ENCODE measurements at places on chromosomes 11 and 22.

GRCh38 chr11:520428-521176, 13.6 kb upstream of the RNH1 start:
- no peak for DNase-seq

GRCh38 chr11:125846188-125846587, 13.1 kb downstream of the PATE4 start:
- no peak for DNase-seq

GRCh38 chr11:1390569-1391164, 933 bp downstream of the BRSK2 start:
- DNase-seq, result no peak

DNA sequence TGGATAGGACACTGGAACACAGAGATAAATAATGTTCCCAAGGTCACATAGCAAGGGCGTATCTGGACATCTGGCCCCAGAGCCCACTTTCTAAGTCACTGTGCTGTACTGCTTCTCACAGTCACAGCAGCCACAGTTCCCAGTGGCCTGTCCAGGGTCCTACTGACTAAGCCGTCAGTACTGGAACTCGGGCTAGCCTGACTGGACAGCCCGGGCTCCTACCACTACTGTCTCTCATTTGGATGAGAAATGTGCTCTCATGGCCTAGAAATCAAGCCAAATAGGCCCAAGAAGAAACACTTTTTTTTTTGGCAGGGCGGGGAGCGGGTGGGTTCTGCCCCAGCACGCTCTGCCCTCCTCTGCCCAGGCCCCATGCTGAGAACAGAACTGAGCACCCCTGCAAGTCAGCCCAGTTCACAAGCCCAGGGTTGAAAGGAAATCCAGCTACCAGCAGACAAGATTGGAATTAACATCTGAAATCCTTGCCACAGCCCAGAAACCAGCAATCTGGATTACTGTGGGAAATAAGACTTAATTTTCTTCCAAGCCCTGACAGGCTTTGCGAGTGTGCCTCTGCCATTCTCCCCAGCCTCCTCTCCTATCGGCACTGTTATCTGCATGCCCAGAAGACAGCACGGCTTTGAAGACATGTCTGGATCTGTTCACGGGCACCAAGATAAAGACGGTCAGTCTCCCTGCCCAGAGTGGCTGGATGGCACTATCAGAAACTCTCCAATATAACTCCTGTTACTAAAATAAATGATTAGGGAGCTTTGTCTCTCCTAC, 182.9 kb upstream of the NCAM1 start:
- no peak for DNase-seq

GRCh38 chr11:111823131-111823530, 48.2 kb downstream of the ALG9 start:
- no peak for DNase-seq

- DNase-seq, result no peak
Measured at GRCh38 chr22:47835726-47836125, 1073.3 kb downstream of the TBC1D22A start.

DNA sequence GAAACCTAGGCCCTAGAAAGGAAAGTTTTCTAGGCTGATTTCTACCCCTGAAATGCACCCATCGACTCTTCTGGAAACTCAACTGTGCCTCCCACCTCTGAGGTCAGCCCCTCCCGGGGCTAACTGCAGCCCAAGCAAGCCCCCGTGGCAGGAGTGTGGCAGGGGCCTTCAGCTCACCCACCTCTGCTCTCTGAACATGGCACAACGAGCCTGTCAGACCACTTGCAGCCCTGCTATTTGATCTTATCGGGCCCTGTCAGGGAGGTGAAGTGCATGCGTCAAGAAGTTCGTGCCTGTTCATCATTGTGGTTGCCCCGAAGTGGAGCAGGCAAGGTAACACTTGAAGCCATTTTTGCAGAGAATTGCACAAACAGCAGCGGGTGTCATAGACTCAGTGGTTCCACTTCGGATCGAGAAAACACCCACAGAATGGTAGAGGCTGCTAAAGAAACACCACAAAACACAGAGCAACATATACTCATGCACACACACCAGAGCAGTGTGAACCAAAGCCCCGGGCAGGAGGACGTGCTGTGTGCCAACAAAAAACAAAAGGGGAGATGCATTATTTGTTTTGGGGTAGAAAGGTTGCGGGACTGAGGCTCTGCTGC, 262.7 kb downstream of the ETS1 start:
- peak; percentile 92 for DNase-seq

DNA sequence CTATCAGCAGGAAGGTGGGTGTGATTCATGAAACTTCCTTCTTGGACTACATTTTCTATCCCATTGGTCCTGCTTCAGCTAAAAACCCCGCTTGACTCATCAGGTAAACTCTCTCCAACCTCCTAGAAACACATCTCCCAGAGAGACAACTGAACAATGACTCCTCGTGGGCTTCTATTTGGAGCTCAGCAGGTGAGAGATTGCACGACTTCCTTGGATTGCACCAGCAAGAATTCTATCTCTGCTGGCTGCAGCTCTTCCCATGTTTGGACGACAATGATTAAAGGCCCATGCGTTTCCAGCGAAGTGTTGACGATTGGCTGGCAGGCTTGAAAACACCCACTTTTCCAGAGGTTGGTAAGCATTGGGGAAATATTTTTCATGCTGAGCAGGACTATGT, 216.1 kb upstream of the NTM start:
- DNase-seq, result no peak

DNA sequence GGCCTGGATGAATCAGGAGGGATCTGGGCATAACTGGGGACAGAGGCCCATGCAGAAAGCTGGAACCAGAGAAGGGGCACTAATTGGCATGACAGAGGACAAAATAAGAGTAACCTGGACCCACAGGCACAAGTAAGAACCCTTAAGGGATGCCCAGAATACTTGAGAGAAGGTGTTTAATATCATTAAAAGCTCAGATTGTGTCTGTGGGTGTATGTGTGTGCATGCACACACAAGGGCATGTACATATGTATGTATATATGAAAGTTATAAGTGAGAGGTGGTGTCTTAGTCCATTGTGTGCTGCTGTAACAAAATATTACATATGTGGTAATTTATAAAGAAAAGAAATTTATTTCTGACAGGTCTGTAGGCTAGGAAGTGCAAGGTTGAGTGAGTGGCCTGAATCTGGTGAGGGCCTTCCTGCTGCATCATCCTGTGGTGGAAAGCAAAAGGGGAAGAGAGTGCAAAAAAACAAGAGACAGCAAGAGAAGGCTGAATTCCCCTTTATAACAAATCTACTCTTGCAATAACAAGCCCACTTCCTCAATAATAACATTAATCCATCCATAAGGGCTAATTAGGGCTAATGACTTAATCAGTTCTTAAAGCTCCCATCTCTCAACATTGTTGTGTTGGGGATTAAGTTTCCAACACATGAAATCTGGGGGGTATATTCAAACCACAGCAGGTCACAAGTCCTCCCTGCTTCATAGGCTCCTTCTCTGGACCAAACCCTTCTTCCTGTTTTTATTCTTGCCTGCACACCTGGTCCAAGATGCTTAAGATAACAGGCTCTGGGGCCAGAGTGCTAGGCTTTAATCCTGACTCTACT, 68.3 kb upstream of the POU2AF2 start:
- DNase-seq, result no peak

DNA sequence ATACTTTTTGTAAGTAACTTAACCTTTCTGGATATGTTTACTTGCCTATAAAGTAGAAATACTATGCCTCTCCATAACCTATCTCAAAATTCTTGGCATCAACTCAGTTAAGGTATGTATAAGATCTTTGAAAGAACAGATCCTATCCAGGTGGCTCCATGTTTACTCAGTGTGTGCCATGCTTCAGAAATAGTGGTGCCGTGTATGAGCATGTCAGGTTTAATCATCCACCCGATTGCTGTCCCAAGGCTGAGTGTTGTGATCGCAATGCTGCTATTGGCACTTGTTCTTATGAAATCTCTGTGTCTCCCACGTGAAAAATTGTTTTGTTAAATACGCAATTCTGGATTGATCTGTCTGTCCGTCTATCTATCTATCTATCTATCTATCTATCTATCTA, 85.9 kb upstream of the SNX19 start:
- DNase-seq, result no peak

GRCh38 chr11:73397468-73398131, 21.4 kb downstream of the RELT start:
- DNase-seq, result no peak

- no peak for DNase-seq
Measured at GRCh38 chr11:102528618-102529017, 1.9 kb downstream of the MMP7 start.

DNA sequence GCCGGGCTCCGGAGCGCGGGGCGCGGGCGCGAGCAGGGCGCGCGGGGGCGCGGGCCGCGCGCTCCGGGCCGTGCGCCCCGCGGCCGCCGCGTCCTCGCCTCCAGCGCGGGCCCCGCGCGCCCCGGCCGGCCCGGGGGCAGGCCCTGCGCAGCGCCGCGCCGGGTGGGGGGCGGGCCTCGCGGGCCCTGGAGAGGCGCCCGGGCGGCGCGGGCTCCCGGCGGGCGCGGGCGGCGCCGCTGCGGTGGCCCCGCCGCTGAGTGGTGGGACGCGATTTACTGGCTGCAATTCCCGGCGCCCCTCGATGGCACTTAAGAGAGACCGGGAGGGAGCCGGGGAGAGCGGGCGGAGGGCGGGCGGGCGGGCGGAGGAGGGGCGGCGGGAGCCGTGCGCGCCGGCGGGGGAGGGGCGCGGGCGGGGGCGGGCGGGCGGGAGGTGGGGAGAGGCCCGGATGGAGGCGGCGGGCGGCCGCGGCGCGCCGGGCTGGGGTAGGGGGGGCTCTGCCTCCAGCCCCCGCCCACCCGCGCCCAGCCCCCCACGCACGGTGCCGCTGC, 73.2 kb upstream of the TCF20 start:
- no peak for DNase-seq

- DNase-seq, result no peak
Measured at GRCh38 chr22:43390872-43391271, 20.9 kb upstream of the MPPED1 start.

DNA sequence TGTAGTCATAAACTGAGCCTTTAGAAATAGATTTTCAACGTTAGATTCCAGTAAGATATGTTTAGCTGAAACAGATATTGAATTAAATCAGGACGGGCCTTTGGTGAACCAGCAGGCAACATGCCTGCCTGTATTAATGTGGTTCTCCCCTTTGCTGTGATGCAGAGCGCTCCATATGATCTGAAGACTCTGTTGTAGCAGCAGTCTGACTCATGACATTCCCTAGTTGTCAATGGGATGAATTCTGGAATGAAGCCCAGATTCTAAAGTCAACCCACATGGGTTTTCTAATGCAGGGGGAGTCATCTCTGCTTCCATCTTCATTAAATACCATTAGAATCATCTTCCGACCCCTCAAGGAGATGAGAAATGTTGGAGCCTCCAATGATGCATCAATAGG, 864.5 kb downstream of the NTM start:
- no peak for DNase-seq

GRCh38 chr11:122796128-122796717, 42.1 kb upstream of the CRTAM start:
- peak; percentile 71 for DNase-seq

- DNase-seq, result no peak
Measured at GRCh38 chr11:24390762-24391161, 106.1 kb upstream of the LUZP2 start.

All from CD4-positive, alpha-beta T cell treated with Interleukin-2 at 100 ng/mL for 4 hours (primary cell).